ENCODE measurements at places on chromosomes 13 and 19.

- no peak for DNase-seq
Measured at GRCh38 chr13:51036418-51036817, 74.7 kb downstream of the C13orf42 start.

GRCh38 chr13:31057403-31058033 is 104.2 kb downstream of the HSPH1 start:
- no peak for DNase-seq

GRCh38 chr13:41562541-41563178 is 105.3 kb downstream of the RGCC start:
- no peak for DNase-seq

GRCh38 chr13:48678316-48678715 is 24.6 kb downstream of the CYSLTR2 start:
- no peak for DNase-seq

GRCh38 chr19:44585371-44586133 is 27.8 kb upstream of the IGSF23 start:
- no peak for DNase-seq

DNA sequence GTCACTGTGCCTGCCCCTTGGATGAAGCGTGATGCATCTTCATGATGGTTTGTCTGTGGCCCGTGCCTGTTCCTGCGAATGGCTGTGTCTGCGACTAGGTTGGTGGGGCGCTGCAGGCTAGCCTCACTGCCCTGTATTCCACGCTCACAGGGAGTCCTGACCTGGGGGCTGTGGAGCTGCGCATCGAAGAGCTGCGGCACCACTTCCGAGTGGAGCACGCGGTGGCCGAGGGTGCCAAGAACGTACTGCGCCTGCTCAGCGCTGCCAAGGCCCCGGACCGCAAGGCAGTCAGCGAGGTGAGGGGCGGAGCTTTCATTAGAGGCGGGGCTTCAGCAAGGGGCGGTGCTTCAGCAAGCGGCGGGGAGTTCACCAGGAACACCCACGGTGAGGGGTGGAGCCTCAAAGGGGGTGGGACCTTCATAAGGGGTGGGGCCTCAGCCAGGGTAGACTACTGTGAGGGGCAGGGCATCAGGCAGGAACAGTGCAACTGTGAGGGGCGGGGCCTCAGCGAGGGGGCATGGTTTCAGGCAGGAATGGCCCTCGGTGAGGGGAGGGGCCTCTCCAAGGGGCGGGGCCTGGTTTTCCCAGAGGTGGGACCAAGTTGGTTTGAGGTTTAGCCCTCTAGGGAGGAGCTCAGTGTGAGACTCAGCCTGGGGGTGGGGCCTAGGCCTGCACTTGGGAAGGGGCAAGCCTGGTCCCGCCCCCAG is 17.2 kb downstream of the PKN1 start:
- DNase-seq = peak; percentile 78

GRCh38 chr13:107585469-107586180 is 629.7 kb downstream of the LIG4 start:
- DNase-seq = no peak

DNA sequence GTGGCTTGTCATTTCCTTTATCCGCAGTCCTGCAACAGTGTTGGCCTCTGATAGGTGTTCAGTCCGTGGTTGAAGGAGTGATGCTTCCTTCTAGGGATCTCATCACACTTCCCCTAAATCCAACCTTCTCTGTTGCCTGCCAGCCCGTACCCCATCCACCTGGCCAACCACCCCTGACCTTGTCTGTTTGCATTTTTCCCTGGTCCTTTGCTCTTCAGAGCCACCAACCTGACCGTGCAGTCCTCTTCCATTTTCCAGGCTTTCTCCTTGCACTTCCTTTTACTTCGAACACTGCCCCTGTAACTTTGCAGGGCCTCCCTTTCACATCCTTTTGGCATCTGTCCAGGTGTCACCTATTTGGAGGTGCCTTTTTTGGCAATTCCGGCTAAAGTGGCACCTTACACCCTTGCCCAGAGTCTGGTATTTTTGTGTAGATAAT is 696 bp downstream of the ZNF460 start:
- no peak for DNase-seq

GRCh38 chr19:41796362-41796761 is at the start of gene CEACAM3:
CEACAM3 (plus strand) TSS chr19:41796587; CDS start chr19:41796678, 91 bp downstream.
- DNase-seq = no peak

DNA sequence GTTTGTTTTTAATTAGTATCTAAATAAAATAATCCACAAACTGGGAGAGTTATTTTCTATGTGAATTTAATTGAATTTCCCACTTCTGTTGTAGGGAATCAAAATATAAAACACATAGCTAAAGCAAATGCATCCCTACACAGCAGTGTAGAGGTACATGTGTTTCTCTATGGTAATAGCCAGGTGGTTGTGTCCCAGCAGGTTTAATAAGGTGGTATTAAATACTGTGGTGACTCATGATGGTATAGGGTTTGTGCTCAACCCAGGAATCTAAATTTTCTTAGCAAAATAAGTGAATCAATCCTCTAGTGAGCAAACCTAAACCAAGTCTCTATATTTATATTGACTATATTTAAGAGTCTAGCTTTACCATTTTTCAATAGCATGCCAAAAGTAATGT is 30.0 kb downstream of the PCDH9 start:
- no peak for DNase-seq

DNA sequence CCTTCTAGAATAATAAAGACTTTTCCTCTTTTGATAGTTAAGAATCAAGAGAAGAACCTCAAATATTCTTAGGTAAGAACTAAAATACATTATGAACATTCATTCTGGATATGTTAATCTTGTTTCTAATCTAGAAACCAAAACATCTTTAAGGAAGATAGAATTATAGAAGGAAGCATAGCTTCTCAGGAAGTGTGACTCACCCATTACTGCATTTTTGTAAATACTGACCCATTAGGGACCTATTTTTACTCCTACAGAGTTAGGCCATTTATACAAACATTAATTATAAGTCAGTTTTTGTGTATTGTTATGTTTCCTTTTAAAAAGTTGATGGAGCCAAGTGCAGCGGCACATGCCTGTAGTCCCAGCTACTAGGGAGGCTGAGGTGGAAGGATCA is 147.1 kb downstream of the NUFIP1 start:
- no peak for DNase-seq

DNA sequence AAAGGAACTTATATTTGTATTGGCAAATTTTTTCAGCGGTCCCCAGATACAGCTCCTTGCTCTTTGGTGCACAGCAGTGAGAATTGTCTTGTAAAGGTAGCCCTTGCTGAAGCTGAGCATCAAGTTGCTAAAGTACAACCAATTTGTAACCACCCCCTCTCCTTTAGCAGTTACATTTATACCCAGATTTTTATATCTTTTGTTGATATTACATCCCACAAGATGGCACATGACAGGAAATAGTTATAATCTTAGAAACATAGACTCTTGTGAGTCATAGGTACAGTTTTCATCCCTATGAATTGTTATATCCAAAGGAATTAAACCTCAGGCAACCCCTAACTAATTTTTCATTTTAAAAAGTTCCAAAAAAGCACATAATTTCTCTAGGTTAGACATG is 523.0 kb upstream of the SLITRK1 start:
- no peak for DNase-seq

Data from stimulated activated CD8-positive, alpha-beta memory T cell treated with anti-CD3 and anti-CD28 coated beads, Interleukin-7, amount 100 ng/mL, for 48 hours (primary cell).